Stimulated activated CD8-positive, alpha-beta memory T cell treated with anti-CD3 and anti-CD28 coated beads, Interleukin-15, amount 100 ng/mL, for 48 hours (primary cell): ENCODE measurements at places on chromosomes 13 and 19.

DNA sequence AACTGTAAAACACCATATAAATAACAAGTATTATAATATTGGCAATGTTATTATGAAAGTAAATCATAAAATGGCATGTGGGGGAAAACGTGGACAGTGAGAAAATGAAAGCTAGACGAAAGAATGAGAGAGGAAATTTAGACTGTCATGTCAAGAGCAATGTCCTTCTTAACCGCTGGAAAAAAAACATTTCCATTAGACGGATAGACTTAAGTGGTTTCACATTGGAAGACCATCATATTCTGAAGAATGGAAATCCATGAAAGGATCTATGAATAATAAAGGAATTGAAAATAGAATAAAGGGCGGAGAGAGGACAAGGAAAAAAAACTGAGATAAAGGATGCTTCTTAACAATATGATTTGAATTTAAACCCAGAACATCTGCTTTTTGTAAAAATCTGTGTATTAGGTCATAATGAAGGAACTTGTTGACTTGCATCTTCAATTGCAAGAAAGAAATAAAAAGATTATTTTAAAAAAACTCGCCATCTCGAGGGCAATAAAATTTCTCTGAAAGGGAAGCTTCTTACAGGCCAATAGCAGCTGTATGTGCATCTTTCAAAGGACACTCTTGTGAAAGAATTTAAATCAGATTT lies 90.6 kb downstream of the SPRY2 start:
- no peak for DNase-seq

DNA sequence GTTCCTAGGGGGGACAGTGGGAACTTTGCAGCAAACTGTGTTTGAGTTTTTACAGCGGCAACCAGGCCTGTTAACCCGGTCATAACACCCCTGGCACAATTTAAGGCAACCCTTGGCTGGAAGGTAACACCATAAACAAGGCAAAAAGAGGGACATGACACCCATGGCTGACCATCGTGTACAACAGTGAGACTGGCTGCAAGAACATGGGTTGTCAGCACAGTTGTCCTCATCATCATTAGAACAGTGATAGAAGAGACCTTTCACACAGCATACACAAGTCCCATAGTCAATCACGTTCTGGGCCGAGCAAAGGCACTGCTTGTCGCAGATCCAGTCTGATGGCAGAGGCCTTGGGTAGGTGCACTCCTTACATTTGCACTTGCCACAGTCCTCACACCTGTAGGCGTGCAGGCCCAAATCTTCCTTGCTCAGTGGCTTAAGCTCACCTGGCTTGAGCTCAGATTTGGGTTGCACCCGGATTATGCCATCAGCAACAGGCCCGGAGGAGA lies 4.1 kb downstream of the SPRY2 start:
- DNase-seq, result no peak

- no peak for DNase-seq
These were observed 10.6 kb upstream of the LRRC25 start for GRCh38 chr19:18408053-18408476.

- DNase-seq, result no peak
These were observed 9.1 kb downstream of the AP2A1 start for GRCh38 chr19:49775742-49776370.

- peak; percentile 34 for DNase-seq
These were observed 1.2 kb downstream of the CGB7 start for GRCh38 chr19:49056101-49056901.

- no peak for DNase-seq
These were observed 96.1 kb downstream of the OXGR1 start for GRCh38 chr13:96898212-96898611.

DNA sequence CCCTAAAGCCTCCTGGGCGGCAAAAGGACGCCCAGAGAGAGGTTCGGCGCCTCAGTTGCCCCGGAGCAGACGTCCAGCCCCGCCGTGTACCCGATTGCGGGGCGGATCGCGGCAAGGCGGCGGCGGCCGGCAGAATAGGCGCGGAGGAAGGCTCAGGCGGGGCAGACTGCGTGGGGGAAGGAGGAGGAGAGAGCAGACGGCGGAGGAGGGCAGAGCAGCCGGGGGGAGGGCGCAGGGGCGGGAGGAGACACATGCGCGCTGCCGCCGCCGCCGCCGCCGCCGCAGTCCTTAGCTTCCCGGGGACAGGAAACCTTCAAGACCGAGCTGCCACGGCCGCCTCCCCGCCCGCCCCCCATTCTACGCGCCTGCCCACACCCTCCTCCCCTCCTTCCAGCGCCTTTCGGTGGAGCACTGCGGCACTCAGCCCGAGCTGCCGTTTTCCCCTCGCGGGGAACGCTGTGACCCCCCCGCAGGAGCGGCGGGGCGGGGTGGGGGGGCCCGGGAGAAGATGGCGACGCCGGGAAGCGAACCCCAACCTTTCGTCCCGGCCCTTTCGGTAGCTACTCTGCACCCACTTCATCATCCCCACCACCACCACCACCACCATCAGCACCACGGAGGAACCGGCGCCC lies at the start of gene LRCH1:
Gene LRCH1 (plus strand): TSS at position 282 of the 632 bp plus-strand sequence. CDS start 227 bp downstream, at position 509.
- DNase-seq, result peak; percentile 85
